Stimulated activated CD4-positive, alpha-beta T cell treated with anti-CD3 and anti-CD28 coated beads, Interleukin-4, amount 100 ng/mL, for 4 hours (primary cell): ENCODE measurements at places on chromosomes 12 and 14.
A peak's percentile ranks its signal among the peaks of the same experiment; 100 is the strongest.

- DNase-seq = no peak
Observed at GRCh38 chr12:106417926-106418910, 60.7 kb downstream of the POLR3B start.

DNA sequence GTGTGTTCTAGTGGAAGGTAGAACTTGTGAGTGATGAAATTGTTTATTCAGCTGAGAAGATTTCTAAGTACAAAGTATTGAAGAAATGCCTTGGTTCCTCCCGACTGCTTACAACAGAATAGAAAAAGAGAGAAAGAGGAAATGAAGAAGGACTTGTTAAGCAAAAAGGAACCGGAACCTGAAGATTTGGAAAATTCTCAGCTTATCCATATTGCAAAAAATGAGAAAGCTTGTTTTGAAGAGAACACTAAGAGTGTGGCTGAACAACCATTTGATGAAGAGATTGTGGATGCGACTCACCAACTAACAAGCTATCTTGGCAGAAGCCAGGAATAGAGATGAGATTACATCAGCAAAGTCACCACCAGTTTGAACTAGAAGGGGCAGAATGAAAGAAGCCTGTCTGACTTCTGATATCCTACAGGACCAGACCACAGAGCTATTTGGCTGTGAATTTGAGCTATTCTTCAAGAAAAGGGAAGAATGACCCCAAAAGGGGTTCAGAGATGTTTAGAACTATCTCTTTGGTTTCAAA is 15.1 kb downstream of the NDUFA9 start:
- DNase-seq = no peak

DNA sequence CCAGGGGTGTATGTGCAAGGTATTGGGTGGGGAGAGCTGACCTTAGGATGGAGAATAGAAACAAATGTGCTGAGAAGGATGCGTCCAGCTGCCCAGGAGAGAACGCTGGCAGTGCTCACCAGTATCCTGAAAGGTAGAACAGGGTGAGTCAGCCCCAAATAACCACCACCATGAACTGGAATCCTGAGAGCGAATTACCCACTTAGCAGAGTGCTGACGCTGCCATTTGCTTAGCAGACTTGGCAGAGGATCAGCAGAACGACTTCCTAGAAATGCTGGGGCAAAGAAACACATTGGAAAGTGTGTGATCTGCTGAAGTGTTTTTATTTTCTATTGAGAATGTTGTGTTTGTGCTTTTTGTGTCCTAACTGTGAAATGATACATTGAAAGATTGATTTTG is 213.6 kb downstream of the ADGRD1 start:
- no peak for DNase-seq

DNA sequence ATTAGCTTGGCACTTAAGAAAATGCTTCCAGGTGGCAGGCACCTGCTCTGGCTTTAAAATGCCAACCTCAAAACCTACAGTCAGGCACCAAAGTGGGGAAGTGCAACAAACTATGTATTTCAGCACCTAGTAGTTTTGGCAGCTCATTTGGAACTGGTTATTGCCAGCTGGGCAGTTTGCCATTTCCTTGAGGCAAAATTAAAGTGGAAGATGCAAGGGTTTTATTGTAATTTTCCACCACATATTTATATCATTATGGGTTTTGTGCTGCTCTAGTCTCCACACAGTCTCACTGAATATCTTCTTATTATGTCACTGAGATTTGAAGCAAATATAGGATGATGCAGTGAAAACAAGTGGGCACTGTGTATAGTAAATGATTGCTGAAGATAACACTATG is 117.0 kb downstream of the PRKD1 start:
- no peak for DNase-seq

- no peak for DNase-seq
Observed at GRCh38 chr14:69263771-69264170, 3.8 kb downstream of the GALNT16 start.

- DNase-seq = no peak
Observed at GRCh38 chr12:53051881-53052412, 2.1 kb downstream of the TNS2 start.

DNA sequence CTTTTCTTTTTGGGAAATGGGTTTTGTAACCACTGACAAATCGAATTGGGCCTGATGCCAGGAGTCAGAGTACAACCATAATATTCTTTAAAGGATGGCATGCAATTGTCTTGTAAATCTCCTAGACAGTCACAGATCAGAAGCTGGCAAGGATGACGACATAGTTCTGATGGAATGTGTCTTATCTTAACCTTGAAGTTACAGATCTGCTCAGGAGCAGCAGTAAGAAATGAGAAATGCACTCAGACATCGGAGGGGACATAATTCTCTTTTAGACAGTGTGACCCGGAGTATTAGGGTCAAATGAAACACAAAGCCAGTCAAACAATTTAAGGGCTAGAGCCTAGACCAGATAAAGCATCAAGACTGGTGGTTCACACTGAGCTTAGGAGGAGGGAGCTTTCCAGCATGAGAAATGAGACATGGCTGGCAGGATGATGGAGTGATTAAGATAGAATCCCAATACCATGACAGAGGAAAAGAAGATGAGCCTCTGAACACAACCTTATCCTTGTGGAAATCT is 17.5 kb downstream of the CBX5 start:
- DNase-seq = no peak

DNA sequence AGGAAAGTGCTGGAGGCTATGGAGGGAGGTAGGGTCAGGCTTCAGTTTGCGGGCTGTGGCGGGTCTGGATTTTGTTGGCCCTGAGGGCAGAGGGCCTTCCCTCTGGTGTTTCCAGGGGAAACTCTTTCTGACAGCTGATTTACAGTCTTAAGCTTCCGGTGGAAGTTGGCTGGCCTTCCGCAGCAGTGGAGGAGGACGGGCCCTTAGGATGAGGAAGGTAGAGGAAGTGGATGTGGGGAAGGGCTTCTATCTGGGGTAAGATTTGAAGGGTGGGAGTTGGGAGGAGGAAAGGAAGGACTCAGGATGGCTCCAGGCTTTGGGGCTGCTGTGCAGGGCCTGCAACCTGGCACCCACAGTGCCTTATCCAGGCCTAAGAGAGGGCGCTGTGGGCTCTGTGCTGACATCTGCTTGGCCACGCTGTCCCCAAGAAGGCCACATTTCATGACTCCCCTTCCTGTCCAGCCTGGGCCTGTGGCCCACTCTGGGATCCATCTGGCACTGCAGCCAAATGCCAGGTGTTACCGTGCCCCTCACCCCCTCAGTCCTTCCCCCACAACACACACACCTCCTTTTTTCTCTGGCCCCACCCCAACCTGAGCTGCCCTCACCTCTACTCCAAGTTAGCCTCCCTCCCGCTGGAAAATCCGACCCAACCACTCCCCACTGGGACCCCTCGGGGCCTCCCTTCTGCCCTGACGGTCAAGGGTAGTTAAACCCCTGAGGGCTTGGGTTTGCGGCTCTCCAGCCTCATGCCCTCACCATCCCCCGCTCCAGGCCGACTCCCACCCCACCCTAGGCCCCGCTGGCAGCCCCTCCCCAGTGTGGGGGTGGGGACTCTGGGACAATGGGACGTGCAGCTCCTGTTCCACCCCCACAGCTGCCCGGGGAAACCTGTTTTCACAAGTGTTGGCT is 7.7 kb upstream of the PPP1R13B start:
- DNase-seq = no peak

DNA sequence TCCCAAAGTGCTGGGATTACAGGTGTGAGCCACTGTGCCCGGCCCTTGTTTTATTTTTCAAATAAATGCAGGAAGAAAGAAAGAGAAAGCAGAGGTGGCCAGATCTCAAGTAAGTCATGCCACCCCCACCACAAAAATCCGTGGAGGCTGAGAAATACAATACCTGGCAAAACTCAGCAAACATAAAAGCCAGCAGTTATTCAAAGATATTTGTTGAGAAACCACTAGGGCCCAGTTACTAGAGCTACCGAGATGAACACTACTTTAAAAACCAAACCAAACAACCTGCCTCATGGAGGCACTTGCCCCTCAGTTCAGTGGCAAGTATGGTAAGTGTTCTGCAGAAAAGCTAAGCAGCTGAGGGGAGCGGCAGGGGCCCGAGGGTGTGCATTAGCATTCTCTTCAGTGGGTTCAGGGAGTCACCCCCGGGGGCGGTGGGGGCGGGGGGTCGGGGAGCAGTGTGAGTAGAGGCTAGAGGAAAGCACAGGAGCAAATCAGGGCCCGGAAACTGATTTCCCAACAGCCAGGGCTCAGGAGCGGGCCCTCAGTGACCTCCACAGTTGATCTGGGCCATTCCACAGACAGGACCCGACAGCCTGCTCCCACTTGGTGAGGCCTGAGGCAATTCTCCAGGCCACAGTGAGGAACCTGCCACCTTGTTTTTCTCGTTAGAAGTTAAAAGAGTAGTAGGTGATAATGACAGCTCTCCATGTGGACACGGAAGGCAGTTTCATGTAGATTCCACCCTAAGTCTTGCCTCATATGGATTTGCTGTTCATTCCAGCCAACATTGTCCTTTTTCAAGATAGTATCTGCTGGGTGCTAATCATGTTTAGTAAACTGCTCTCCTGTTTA is 8.6 kb downstream of the EVL start:
- DNase-seq = peak; percentile 30

DNA sequence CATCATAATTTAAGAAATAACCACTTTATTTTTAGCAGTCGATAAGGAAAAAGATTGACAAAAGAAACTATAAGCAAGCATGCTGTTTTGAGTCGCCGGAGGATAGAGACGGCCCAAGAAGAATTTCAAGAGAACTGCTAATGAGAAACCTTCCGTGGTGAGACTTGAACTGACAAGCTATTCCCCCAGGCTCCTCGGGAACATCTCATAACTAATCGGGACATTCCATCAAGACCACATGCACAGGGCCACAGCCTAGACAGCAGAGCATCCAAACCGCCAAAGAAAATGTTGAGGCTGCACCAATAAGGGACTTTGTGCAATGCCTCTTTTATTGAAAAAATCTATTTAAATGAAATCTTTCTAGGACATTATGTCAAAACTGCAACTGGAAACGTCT is 51.0 kb downstream of the YEATS4 start:
- DNase-seq = no peak

GRCh38 chr12:112978163-112979040 is at the start of gene OAS2:
TSS of gene OAS2 (plus strand) at chr12:112978519. CDS start at chr12:112978609, 90 bp downstream.
- peak; percentile 55 for DNase-seq

- no peak for DNase-seq
Observed at GRCh38 chr14:26636561-26636960, 38.7 kb upstream of the NOVA1 start.

DNA sequence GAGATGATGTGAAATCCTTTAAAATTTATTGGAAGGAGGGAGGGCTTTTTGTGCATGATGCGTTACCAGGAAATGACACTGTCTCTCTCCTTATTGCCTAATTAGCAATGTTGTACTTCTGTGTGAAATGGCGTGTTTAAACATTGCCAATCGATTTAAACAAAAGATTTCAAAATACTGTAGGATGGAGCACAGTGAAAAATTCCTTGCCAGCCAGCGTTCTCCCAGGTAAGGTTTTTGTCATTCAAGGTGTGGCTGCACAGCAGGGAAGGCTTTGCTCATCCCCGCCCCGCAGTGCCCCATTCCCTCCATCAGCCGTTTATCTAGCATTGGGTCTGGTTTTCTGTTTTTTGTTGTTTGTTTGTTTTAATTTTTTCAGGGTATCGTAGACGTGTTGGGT is 137.3 kb downstream of the CACNA1C start:
- DNase-seq = no peak

- DNase-seq = peak; percentile 24
Observed at GRCh38 chr12:48198672-48198971, 4.5 kb downstream of the OR10AD1 start.

DNA sequence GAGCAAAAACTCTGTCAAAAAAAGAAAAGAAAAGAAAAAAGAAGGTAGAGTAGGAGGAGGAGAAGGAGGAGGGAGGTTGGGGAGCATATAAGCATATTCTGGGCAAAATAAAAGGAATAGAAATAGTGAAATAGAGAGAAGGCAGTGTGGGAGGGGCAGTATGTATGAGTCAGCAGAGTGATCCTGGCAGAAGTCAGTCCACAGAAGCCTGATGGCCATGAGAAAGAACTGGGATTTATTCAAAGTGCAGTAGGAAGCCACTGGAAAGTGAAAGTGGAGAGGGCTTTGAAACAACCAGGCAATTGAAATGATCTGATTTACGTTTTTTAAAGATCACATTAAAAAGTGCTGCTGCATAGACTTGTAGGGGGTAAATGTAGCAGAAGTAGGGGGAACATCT is 368.6 kb upstream of the USP15 start:
- no peak for DNase-seq

- DNase-seq = no peak
Observed at GRCh38 chr14:79064214-79064613, 894.0 kb downstream of the NRXN3 start.

- no peak for DNase-seq
Observed at GRCh38 chr14:78627114-78627513, 456.9 kb downstream of the NRXN3 start.

GRCh38 chr12:89206390-89206789 is 145.9 kb downstream of the DUSP6 start:
- no peak for DNase-seq

DNA sequence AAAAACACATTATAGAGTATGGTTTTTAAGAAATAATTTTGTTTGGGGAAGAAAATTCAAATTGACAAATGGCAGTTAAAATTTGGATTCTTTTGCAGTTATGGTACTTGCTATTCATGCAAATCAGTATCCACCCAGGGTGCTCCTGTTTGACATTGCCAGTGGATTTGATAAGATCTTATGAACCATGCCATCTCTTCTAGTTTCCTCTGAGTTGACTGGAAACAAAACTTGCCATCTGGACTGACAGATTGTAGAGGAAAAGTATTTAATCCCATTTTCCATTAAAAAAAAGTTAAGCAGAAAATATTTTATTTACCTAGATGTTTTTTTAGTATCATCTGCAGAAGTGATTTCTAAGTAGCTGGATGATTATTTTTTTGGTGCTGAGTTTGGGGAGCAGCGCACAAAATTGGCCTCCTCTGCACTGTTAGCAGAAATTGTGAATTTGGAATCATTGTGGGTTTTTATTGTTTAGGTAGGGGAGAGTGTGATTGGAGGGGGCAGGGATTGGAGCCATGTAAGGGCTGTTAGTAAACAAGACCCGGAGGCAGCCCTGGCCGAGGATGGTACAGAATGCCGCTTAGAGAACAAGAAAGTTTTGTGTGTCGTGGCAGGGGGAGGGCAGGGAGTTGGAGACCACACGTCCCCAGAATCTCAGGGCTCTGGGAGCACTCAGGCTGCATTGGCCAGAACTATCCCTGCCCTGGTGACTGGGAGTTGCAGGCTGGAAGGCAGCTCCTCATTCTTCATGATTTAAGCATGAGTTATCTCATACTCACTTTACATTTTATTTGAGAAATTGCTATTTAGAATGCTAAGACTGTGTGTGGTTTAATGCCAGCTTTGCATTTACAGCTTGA is 56.6 kb downstream of the WDR20 start:
- no peak for DNase-seq

- no peak for DNase-seq
Observed at GRCh38 chr14:85529803-85530574, at the start of gene FLRT2. TSS of gene FLRT2 (plus strand) at chr14:85530144. CDS start at chr14:85621515, 91,371 bp downstream.

DNA sequence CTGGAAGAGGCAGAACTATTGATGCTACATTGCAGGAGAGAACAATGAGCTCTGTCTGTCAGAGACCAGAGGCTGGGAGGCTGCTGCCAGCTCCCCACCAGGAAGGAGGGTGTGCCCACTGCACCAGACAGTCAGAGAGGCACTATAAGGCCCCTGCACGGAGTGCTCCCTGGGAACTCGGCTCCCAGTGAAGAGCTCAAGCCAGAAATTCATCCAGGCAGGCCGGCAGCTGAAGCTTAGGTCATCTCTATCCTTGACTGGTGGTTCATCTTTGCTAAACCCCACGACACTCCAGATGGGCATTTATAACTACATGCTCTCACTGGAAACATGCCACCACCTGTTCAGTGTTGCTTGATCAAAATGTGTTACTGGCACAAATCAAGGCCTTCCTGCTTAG is 65.1 kb upstream of the GPATCH2L start:
- DNase-seq = no peak
